B cell (primary cell): ENCODE measurements at places on chromosomes 3 and 15. TPM values are rescaled to one million over a fixed set of nuclear protein-coding genes. Genes with fewer than 3 reads are reported as not detected.

- H3K27me3 ChIP-seq: no peaks in the 10 kb centered on the region
- no peak overlapping the region for H3K27ac ChIP-seq
- no peak overlapping the region for H3K4me3 ChIP-seq
- DNase-seq: no peak
- no peaks in the 10 kb centered on the region for H3K36me3 ChIP-seq
Observed at GRCh38 chr15:74499366-74499765, 38.4 kb upstream of the UBL7 start.

DNA sequence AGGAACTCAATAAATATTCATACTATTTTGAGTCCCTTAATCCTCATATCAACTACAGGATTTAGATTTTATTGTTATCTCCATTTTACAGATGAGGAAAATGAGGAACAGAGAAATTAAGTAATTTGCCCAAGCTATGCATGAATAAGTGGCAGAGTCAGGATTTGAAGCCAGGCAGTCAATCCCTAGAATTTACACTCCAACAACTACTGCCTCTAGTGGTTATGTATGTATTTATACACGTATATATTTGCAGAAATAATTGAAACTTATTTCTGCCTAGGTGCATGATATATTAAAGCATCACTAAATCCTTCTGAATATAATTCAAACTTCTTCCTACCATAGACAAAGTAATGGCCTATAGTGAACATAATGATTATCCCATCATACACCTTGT, 137.4 kb downstream of the SERPINI1 start:
- no peaks in the 10 kb centered on the region for H3K4me1 ChIP-seq
- no peak overlapping the region for H3K4me3 ChIP-seq
- no peak overlapping the region for H3K27ac ChIP-seq
- no peaks in the 10 kb centered on the region for H3K27me3 ChIP-seq
- no peaks in the 10 kb centered on the region for H3K36me3 ChIP-seq
- no peak for DNase-seq

DNA sequence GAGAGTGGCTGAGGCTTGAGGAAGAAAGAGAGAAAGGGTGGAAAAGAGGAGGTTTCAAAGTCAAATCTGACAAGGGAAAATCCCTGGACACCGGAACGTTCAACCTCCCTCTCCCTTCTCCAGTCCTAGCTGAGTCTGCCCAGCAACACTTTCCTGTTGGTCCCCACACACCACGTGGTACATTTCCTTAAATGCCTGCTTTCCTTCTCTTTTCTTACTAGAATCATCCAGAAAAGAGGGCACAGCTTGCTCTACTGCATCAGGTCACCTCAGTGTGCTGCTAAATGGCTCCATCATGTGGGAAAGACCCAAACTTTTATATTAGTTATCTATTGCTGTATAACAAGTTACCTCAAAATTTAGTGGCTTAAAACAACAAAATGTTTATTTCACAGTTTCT, 181.2 kb downstream of the NECTIN3 start:
- H3K27ac ChIP-seq: no peak overlapping the region
- H3K36me3 ChIP-seq: no peaks in the 10 kb centered on the region
- no peak for DNase-seq
- H3K4me3 ChIP-seq: no peak overlapping the region
- no peaks in the 10 kb centered on the region for H3K27me3 ChIP-seq

- H3K27ac ChIP-seq: no peak overlapping the region
- no peaks in the 10 kb centered on the region for H3K4me1 ChIP-seq
- no peak for DNase-seq
- no peaks in the 10 kb centered on the region for H3K36me3 ChIP-seq
Observed at GRCh38 chr3:120488296-120488695, 37.5 kb upstream of the FSTL1 start.

GALNT15 gene
- polyA plus RNA-seq: not detected in 2 replicates

GRCh38 chr3:59321881-59322540, 272.2 kb upstream of the CFAP20DC start:
- H3K36me3 ChIP-seq: no peaks in the 10 kb centered on the region
- H3K27me3 ChIP-seq: no peaks in the 10 kb centered on the region
- H3K27ac ChIP-seq: no peak overlapping the region

SLC35G2 gene
- 0.07 TPM in 1 of 2 replicates, not detected in the other for polyA plus RNA-seq

DNA sequence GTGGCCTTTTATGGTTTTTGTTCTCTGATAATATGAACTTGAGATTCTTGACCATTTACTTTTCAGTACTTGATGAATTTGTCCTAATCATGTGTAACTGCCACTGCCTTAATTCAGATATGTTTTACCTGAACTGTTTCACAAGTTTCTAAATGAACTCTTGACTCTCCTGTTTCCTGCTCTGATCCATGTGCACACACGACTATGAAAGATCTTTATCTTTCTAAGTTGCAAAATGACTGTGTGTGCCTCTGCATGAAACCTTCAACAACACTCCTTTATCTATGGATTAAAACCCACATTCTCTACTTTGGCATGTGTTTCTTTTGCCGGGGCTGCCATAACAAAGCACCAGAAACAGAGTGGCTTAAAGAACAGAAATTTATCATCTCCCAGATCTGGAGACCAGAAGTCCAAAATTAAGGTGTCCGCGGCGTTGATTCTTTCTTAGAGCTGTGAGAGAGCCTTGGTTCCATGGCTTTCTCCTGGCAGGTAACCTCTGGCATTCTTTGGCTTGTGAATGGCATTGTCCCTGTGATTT, 275.0 kb downstream of the ADAMTSL3 start:
- H3K27me3 ChIP-seq: no peaks in the 10 kb centered on the region
- no peak overlapping the region for H3K4me3 ChIP-seq
- H3K4me1 ChIP-seq: no peaks in the 10 kb centered on the region
- no peak for DNase-seq

GRCh38 chr3:143220741-143221140, 101.2 kb downstream of the CHST2 start:
- H3K36me3 ChIP-seq: no peaks in the 10 kb centered on the region
- no peak overlapping the region for H3K4me3 ChIP-seq
- no peak for DNase-seq
- no peak overlapping the region for H3K27ac ChIP-seq
- no peaks in the 10 kb centered on the region for H3K27me3 ChIP-seq

- H3K36me3 ChIP-seq: no peaks in the 10 kb centered on the region
- peak; percentile 98 for DNase-seq
- H3K4me3 ChIP-seq: peak within 1 kb of the TSS; percentile 86
- H3K27me3 ChIP-seq: no peaks in the 10 kb centered on the region
- H3K4me1 ChIP-seq: peaks cover 6% of the 10 kb centered on the region
Observed at GRCh38 chr15:89575146-89575655, at the start of gene TICRR. Gene TICRR (plus strand): TSS chr15:89575469. CDS start chr15:89575587, 118 bp downstream.

GRCh38 chr3:62188681-62189375, 184.5 kb downstream of the FEZF2 start:
- no peaks in the 10 kb centered on the region for H3K36me3 ChIP-seq
- DNase-seq: peak; percentile 61
- no peak overlapping the region for H3K27ac ChIP-seq
- peaks cover 2% of the 10 kb centered on the region for H3K4me1 ChIP-seq

CLDN16 gene
- not detected in 2 replicates for polyA plus RNA-seq

UBE2Q2 gene
- 11.4 and 14.7 TPM in 2 replicates for polyA plus RNA-seq

DNA sequence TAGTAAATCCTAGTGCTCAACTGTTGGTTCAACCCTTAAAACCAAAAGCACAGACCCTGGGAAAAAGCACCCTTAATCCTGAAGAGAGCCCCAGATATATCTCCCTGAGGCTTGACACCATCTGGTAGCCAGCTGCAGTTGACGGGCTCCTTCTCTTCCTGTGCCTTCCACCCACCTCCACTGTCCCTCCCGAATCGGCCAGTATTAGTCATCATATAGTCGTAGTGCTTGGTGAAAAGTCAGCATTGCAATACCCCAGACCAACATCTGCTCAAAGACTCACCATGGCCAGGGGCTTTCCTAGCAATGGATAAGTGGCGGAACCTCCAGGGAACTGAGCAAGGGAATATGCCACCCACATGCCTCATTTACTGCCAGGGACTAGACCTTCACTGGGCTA, 125.6 kb upstream of the CRBN start:
- no peak overlapping the region for H3K27ac ChIP-seq
- H3K4me1 ChIP-seq: no peaks in the 10 kb centered on the region
- H3K36me3 ChIP-seq: no peaks in the 10 kb centered on the region

DNA sequence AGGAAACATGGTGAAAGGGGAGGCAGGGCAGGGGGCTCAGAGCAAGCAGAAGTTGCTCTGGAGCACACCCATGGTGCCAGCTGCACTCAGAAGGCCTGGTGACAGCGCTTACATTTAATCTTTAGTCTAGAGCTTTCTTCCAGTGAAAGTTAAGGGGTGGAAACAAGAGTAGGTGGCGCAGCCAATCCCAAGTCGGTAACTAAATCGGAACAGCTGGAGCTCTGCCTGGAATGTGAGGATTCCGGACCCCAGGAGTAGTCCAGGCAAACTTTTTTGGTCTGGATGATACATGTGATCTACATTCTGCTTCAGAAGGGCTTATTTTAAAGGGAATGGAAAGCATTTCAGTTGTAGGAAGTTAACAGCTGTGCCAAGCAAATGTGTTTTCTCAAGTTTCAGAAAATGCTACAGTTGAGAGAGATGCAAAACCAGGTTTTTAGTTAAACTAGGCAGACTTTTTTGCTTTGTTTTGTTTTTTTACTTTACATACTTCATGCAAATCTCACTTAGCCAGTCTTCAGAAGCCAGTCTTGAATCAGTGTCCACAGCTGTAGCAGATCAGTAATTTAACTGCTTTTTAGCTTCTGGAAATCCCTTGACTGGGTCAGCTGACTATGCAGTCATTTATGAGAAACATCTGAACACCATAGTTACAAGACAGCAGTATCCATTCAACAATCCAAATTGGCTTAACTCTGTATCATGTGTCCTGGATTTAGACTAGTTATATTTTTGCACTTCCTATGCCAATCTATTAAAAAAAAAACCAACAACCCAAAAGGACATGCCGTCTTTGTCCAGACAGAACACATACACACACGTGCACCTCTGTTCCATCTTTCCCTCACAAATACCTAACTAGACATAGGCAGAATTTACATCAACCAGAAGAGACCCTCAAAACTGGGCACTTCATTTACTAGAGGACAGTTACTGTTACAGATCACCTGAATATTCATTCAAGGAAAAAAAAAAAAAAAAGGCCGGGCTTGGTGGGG, 33.2 kb downstream of the ZNF106 start:
- H3K4me1 ChIP-seq: peaks cover 6% of the 10 kb centered on the region
- H3K27ac ChIP-seq: peak overlapping the region; percentile 77
- DNase-seq: peak; percentile 68
- peaks cover 7% of the 10 kb centered on the region for H3K36me3 ChIP-seq

DNA sequence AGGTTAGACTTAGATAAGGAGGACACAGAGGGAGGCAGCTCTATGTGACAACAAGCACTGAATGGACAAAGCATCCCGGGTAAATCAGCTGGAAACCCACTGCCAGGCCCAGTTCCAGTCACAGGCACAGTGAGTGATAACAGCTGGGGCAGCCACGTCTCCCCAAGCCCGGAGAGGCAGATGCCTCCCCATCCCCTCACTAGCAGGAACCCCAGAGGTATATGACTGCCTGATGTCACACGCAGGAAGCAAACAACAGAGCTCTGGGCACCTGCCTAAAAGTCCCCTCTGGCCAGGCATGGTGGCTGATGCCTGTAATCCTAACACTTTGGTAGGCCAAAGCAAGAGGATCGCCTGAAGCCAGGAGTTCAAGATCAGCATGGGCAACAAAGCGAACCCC, 18.2 kb downstream of the C15orf62 start:
- H3K27ac ChIP-seq: no peak overlapping the region
- H3K36me3 ChIP-seq: peaks cover 2% of the 10 kb centered on the region
- no peak overlapping the region for H3K4me3 ChIP-seq
- H3K4me1 ChIP-seq: peaks cover 11% of the 10 kb centered on the region
- no peak for DNase-seq
- H3K27me3 ChIP-seq: no peaks in the 10 kb centered on the region

DNA sequence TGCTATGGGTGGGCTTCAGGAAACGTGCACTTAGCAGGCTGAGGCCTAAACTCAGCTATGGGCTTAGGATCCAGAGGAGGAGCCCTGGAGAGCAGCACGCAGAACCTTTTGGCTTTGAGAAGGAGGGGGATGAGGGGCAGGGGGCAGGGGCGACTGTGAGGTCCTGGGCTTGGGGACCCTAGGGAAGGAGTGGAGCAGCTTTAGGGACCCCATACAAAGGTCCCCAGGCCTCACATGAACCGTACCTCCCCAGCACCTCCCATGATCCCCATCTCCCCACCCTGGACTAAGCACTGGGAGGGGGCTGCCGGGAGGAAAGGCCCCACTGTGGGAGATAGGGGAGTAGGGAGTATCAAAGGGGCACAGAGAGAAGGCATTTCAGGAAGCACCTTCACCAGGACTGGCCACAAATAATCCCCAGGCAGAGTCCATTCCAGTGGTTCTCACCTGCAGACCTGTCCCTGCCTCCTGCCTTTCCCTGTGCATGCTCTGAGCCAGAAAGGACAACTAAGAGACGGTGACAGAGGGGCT, 62.0 kb upstream of the KLF13 start:
- peak; percentile 31 for DNase-seq
- no peaks in the 10 kb centered on the region for H3K27me3 ChIP-seq
- H3K27ac ChIP-seq: peak overlapping the region; percentile 81
- H3K4me1 ChIP-seq: peaks cover 70% of the 10 kb centered on the region

CDCP1 gene
- polyA plus RNA-seq: not detected in 2 replicates

DNA sequence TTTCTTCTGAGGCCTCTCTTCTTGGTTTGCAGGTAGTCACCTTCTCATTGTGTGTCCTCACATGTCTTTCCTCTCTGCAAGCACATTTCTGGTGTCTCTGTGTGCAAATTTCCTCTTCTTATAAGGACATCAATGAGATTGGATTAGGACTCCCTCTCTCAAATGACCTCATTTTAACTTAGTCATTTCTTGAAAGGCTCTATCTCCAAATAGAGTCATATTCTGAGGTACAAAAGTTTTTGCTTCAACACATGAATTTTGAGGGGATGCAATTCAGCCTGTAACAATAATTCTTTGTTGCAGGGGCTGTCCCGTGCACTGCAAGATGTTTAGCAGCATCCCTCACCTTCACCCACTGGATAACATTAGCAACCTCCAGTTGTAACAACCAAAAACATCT, 115.0 kb upstream of the DCBLD2 start:
- no peak overlapping the region for H3K27ac ChIP-seq
- H3K36me3 ChIP-seq: no peaks in the 10 kb centered on the region
- H3K4me1 ChIP-seq: peaks cover 6% of the 10 kb centered on the region
- no peak overlapping the region for H3K4me3 ChIP-seq

- H3K4me1 ChIP-seq: no peaks in the 10 kb centered on the region
- H3K4me3 ChIP-seq: no peak overlapping the region
- no peak overlapping the region for H3K27ac ChIP-seq
- no peak for DNase-seq
- peaks cover 8% of the 10 kb centered on the region for H3K27me3 ChIP-seq
Observed at GRCh38 chr3:128548021-128548420, 55.0 kb upstream of the GATA2 start.

GRCh38 chr3:101521211-101521701, 8.2 kb upstream of the SENP7 start:
- no peak overlapping the region for H3K27ac ChIP-seq
- H3K4me1 ChIP-seq: no peaks in the 10 kb centered on the region
- DNase-seq: no peak
- H3K27me3 ChIP-seq: peaks cover 5% of the 10 kb centered on the region
- H3K36me3 ChIP-seq: no peaks in the 10 kb centered on the region
- H3K4me3 ChIP-seq: no peak overlapping the region

GRCh38 chr3:63303238-63303637, 25.1 kb downstream of the SYNPR start:
- H3K27ac ChIP-seq: no peak overlapping the region
- DNase-seq: no peak
- H3K4me3 ChIP-seq: no peak overlapping the region
- H3K36me3 ChIP-seq: no peaks in the 10 kb centered on the region
- H3K27me3 ChIP-seq: no peaks in the 10 kb centered on the region
- H3K4me1 ChIP-seq: no peaks in the 10 kb centered on the region

CORO2B gene
- 9.5 and 24.9 TPM in 2 replicates for polyA plus RNA-seq

GRCh38 chr15:40421246-40422157, 15.9 kb downstream of the IVD start:
- H3K4me3 ChIP-seq: no peak overlapping the region
- H3K4me1 ChIP-seq: peaks cover 4% of the 10 kb centered on the region
- no peak overlapping the region for H3K27ac ChIP-seq
- H3K27me3 ChIP-seq: no peaks in the 10 kb centered on the region
